ENCODE measurements at places on chromosomes 2 and 18. TPM values are rescaled to one million over a fixed set of nuclear protein-coding genes. Genes with fewer than 3 reads are reported as not detected.

DNA sequence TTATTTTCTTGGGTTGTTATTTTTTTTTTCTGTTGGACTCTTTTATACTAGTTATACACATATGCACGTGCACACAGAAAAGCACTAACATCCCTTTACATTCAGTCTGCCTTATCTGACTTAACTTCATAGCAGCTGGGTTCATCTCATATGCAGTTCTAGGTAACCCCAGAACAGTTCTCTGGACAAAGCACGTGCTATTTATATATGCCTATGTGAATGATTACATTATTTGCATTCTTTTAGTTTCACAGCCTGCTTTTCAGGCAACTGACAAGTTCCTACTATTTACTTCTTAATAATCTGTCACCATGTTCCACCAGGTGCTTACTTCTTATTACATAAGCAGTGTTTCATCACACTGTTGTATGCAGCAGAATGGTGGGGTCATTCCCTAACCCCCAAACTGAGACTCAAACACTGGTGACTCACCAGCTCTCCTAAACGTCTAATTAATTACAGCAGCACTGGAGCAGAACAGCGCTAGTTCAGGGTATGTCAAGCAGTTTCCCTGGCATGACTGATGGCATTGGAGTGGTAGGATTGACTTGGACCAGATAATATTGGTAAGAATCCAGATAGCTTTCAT is 372.8 kb downstream of the CLIP4 start:
- H3K27ac ChIP-seq, result no peak overlapping the region
- H3K36me3 ChIP-seq, result no peaks in the 10 kb centered on the region
- H3K27me3 ChIP-seq, result peaks cover 2% of the 10 kb centered on the region
- no peak for DNase-seq

DNA sequence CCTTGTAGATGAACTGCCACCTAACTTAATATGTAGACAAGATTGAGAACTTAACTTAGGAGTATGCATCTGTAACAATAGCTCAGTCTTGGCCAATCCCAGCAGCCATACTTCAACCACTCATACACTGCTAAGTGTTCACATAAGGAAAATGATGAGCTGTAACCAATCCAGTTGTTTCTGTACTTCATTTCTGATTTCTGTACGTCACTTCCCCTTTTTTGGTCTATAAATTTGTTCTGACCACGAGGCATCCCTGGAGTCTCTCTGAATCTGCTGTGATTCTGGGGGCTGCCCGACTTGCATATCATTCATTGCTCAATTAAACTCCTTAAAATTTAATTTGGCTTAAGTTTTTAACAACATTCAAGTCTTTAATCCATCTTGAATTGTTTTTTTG is 6.4 kb downstream of the SH3YL1 start:
- DNase-seq, result no peak
- H3K4me1 ChIP-seq, result peaks cover 4% of the 10 kb centered on the region
- no peak overlapping the region for H3K4me3 ChIP-seq
- no peaks in the 10 kb centered on the region for H3K27me3 ChIP-seq
- H3K36me3 ChIP-seq, result peaks cover 21% of the 10 kb centered on the region

DNA sequence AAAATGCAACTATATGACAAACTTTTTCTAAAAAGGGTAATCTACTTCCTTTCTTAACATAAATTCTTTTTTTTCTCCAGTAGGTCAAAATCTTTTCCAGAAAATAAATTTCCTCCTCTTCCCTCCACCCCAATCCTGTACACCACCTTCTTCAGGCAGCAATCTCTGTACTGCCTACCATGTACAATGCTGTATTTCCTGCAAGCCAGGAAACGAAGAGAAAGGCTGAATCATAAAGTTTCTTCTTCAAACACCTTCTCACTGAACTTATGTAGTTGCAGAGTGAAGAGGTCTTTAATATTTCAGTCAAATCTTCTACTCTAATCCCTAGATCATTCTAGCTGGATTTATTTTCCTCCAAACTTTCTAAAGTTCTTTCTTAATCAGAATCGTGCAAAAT is 18.2 kb upstream of the C2orf66 start:
- H3K27ac ChIP-seq, result no peak overlapping the region
- H3K27me3 ChIP-seq, result no peaks in the 10 kb centered on the region
- DNase-seq, result no peak
- peaks cover 1% of the 10 kb centered on the region for H3K36me3 ChIP-seq
- H3K4me1 ChIP-seq, result peaks cover 2% of the 10 kb centered on the region

DNA sequence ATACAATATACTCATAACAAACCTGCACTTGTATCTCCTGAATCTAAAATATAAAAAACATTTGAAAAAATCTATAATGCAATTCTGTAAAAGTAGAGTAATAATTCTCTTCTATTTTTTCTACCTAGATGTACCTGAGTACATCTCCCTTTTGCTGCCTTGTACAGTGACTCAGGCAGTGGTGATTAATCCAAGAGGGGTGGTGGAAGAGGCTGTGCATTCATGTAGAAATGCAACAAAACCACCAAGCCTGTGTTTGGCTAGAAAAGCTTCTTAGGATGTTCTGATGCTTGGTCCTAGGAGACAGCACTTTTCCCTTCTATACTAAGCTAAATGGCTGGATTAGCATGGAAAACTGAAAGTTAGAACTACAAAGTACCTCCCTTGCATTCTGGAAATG is 245.8 kb downstream of the DPP10 start:
- H3K27ac ChIP-seq, result no peak overlapping the region
- no peaks in the 10 kb centered on the region for H3K27me3 ChIP-seq
- DNase-seq, result no peak
- H3K36me3 ChIP-seq, result no peaks in the 10 kb centered on the region

Gene OSR1
- total RNA-seq, result not detected
